ENCODE measurements at places on chromosomes 3 and 15.

- no peak for DNase-seq
These were observed 8.5 kb downstream of the CCDC9B start for GRCh38 chr15:40332113-40332781.

- no peak for DNase-seq
These were observed 66.7 kb upstream of the GOLGA8B start for GRCh38 chr15:34650177-34650576.

DNA sequence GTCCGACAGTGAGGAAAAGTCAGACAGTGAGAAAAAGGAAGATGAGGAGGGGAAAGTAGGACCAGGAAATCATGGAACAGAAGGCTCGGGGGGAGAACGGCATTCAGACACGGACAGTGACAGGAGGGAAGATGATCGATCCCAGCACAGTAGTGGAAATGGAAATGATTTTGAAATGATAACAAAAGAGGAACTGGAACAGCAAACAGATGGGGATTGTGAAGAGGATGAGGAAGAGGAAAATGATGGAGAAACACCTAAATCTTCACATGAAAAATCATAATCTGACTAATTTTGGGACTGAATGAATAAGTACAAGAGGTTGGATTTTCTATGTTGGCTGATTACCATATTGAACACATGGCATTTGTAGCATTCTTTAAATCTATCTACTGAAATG lies 26.2 kb downstream of the SEC62 start:
- DNase-seq: no peak

GRCh38 chr3:141538568-141539240 lies 51.9 kb downstream of the RASA2 start:
- DNase-seq: no peak

DNA sequence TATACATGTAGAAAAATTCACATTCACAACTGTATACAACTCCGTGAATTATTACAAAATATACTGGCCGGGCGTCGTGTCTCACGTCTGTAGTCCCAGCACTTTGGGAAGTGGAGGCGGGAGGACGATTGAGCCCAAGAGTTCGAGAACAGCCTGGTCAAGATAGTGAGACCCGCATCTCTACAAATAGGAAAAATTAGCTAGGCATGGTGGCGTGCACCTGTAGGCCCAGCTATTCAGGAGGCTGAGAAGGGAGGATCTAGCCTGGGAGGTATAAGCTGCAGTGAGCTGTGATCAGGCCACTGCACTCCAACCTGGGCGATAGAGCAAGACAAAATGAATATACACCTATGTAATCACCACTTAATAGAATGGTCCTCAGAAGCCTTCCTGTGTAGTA lies 1.3 kb downstream of the RAD51 start:
- DNase-seq: no peak

DNA sequence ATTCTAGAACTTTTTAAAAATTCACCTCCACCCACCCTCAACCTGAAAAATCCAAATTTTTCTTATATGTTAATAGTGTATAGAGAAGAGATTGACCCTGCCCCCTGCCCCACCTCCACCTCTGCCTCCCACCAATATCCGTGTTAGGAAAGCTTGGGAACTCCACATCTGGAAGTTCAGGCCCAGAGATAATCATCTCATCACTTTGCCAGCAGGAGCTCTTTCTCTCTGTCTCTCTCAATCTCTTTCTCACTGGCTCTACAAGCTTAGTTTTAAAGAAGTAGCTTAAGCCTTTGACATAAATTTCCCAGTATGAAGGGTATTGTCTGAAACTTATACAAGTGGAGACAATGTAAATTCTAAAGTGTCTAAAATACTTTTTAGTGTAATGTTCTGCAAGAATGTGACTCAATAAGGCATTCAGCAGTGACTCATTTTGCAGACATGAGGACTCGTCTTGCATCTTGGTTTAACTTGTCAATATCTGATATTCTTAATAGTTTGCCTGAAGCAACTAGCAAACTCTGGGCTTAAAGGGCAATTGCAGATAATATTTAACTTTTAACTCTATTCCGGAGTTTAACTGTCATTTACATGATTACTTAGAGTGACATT lies 299.8 kb upstream of the EPHA3 start:
- DNase-seq: no peak

GRCh38 chr15:50182219-50183013 lies 420 bp downstream of the SLC27A2 start:
- DNase-seq: peak; percentile 41

GRCh38 chr15:89575656-89576416 lies 567 bp downstream of the TICRR start:
- DNase-seq: no peak

DNA sequence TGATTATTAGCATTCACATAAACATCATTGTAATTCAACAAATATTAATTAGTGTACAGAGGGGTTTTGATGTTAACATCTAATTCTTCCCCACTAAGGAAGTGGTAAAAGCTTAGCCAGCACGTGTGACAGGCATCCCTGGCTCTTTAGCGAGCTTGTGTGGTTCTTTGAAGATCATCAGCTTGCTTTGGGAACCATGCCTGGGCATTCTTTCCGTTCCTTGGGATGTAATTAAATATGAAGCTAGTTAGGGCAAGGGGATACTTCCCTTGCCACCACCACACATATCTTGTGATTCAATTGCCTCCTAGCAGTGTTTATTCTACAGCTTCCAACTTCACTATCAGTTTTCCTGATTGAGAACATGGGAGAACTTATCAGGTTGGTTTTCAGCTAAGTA lies 246.5 kb downstream of the MYRIP start:
- DNase-seq: no peak

- no peak for DNase-seq
These were observed 18.5 kb downstream of the PAK2 start for GRCh38 chr3:196757876-196758739.

- no peak for DNase-seq
These were observed 22.8 kb downstream of the KCNAB1 start for GRCh38 chr3:156143136-156143535.

GRCh38 chr3:178875836-178876235 lies 195.8 kb downstream of the ZMAT3 start:
- DNase-seq: no peak

GRCh38 chr3:126097801-126098200 lies 13.9 kb upstream of the SLC41A3 start:
- DNase-seq: no peak

DNA sequence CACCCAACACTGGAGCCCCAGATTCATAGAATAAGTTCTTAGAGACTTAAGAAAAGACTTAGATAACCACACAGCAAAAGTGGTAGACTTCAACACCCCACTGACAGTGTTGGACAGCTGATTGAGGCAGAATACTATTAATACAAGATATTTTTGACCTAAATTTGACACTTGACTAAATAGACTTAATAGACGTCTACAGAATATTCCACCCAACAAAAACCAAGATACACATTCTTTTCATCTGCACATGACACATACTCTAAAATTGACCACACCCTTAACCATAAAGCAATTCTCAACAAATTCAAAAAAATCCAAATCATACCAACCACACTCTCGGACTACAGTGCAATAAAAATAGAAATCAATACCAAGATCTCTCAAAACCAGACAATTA lies 179.8 kb upstream of the TPM1 start:
- DNase-seq: no peak

GRCh38 chr15:26702381-26702780 lies 70.5 kb downstream of the GABRB3 start:
- DNase-seq: no peak

- no peak for DNase-seq
These were observed 63.0 kb upstream of the TPRG1 start for GRCh38 chr3:189108735-189109134.

DNA sequence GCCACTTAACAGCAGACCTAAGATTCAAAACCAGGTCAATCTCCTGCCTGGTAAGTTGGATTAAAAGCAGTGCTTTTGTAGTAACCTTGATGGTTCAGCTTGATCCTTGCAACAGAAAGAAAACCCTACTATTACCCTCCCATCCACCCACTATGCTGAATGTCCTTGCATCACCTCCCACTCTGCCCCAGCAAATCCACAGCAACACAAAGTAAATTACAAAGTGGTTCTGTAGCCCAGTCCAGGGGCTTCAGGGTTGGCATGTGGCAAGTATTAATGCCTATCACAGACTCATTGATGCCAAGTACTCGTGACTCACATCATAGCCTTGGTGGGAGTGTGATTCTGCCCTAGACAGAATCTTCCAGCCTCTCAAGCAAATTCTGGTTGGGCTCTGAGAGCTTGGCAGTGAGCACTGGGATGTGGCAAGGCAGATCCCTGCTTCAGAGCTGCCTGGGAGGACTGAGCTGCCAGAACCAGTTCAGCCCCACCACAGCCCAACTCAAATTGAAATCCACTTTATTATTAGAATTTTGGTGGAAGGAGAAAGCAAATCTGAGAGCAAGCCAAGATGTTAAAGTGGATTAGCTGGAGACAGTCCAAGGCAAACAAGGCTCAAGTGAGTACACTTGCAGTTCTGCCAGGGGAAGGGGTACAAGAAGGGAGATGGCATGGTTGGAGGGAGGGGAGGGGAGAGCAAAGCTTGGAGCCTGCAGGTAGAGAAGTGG lies 225.8 kb upstream of the UMPS start:
- no peak for DNase-seq

DNA sequence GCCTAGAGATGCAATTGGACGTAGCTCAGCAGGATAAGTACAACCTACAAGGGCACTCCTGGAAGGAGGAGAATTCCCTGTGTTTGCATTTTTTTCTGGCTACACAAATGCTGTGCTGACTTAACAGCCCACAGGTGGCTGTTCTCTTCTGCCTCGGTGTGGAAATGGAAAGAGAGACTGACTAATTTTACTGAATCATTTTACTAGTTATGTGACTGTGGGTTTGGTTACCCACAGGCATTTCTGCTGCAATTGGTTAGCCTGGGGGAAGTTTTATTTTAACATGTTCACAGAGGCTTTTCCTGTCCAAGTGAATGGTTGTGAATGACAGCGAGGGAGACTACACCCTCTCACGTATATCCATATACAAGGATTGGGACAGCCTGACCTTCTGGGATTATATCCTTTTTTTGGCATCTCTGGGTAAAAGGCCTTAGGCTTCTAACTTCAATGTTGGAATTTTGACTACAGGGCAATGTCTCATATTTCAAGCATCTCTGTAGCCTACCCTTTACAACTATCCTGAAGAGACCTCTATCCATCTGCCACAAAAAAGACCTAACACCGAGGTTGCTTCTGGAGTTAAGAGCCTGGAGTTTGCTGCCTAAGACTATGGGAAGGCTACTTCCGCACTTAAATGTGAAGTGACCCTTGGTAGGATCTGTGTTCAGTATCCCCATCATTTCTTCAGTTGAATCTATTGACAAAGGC lies 67.2 kb upstream of the TP63 start:
- no peak for DNase-seq

- DNase-seq: no peak
These were observed 394.0 kb downstream of the FOXP1 start for GRCh38 chr3:71189480-71189879.

DNA sequence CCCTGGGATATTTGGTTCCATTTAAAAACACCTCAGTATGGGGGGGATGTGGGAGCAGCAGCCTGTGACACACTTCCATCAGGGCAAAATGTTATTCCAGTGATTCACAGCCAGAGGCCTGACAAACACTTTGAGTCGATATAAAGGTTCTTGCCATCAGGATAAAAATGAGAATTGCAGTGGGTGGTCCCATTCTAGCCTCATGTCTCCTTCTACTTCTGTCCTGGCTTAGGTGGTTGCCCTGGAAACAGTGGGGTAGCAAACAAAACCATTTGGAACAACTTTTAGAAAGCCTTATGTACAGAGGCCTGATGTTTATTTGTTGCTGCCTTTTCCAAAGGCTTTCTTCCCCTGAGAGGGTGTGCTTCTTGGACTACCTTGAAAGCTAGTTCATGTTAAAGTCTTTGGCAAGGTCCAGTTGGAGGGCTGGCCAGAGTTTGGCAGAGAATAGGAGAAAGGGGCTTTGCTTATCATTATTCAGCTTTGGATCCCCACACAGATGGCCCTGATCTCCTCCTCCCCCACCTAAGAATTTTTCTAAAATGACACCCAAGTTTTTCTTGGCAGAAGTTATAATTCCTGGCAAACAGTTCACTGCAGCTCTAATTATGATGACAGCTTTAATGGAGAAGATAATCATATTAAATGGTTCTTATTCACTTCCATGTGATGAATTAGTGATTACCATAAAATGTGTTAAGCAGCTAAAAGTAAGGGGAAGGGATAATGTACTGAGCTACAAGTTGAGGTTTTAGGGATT lies 84.2 kb upstream of the ZNF280D start:
- DNase-seq: no peak

- no peak for DNase-seq
These were observed 143.5 kb downstream of the PDE8A start for GRCh38 chr15:85125056-85125661.

- no peak for DNase-seq
These were observed 470.2 kb upstream of the RASGRP1 start for GRCh38 chr15:39034816-39035215.

DNA sequence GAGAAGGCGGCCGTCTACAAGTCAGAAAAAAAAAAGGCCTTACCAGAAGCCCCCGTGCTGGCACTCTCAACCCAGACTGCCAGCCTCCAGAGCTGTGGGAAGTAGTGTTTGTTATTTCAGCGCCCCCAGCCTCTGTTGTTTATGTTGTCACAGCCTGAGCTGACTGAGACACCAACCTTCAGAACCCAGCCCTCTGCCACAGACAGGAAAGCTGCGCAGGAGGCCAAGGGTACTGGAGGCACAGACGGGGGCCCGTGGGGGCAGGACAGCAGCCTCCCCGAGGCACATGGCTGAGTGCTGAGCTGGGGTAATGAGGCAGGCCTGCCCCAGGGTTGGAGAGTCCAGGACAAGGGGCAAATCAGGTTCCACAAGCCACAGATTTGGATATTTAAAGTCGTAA lies 33.7 kb downstream of the HCN4 start:
- DNase-seq: no peak

DNA sequence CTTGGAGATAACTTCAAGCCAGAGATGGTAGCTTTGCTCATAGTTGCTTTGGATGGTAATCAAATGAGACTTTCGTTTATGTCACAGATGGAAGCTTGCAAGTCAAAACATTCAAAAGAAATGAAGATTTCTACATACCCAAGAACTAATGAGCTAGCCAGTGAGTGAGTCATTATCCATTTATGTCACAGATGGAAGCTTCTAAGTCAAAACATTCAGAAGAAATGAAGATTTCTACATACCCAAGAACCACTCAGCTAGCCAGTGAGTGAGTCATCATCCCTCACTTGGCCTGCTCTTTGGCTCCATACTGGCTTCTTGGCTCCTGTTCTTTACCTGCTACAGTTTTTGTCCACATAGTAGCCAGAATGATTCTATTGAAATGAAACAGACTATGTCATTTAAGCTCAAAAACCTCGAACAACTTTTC lies 559.8 kb upstream of the CBLB start:
- no peak for DNase-seq

GRCh38 chr3:44284949-44285348 lies 43.3 kb downstream of the TOPAZ1 start:
- no peak for DNase-seq

All from activated CD8-positive, alpha-beta memory T cell treated with anti-CD3 and anti-CD28 coated beads, Interleukin-2, amount 50 U/mL, for 4 hours (primary cell).